ENCODE measurements at places on chromosomes 16 and 17.
A peak's percentile ranks its signal among the peaks of the same experiment; 100 is the strongest.

DNA sequence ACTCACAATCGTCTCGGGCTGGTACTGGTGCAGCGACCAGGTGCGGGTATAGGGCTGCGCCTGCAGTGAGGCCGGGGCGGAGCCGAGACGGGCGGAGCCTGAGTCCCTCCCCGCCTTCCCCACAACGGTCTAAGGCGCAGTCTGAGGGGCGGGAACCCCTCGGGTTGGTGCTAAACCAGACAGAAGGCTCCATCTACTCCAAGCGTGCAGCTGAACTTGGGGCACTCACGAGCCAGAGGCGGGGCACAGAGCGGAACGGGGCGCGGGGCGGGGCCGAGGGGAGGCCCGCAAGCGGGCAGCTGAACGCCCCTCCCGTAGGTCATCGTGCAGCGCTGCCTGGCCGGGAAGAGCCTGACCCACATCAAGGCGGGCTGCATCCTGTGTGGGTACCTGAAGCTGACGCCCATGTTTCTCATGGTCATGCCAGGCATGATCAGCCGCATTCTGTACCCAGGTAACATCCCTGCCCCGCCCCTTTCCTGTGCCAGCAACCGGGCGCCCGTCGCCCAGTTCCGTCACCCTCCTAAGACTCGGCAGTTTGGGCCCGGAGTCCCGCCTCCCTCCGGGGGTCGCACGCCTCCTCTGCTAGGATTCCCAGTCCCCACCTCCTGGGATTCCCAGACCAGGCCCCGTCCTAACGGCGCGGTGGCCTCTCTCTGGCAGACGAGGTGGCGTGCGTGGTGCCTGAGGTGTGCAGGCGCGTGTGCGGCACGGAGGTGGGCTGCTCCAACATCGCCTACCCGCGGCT, 5.0 kb downstream of the SLC5A2 start:
- peak; percentile 46 for DNase-seq

DNA sequence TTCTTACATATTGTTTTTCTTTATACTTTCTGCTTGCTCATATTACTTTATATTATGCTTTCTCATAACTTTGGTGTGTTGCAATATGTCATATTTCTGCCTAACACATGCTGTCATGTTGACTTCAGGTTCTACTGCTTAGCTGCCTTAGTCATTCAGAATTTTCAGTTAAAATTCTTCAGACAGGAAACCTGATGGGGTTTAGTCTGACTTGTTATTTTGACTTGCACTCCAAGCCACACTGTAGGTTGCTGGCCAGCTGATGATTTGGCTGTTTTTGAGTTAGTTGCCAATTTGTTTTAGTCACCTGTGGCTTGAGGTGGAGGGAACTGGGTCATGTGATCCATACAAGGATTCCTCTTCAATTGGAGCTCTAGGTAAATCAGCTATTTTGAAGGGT, 315.4 kb downstream of the MAP2K6 start:
- no peak for DNase-seq

- peak; percentile 89 for DNase-seq
Measured at GRCh38 chr16:29961479-29962343, at the start of gene TMEM219. Gene TMEM219 (plus strand): TSS chr16:29962079. CDS start chr16:29963144, 1,065 bp downstream.

- DNase-seq = no peak
Measured at GRCh38 chr16:17414421-17414820, 56.3 kb downstream of the XYLT1 start.

DNA sequence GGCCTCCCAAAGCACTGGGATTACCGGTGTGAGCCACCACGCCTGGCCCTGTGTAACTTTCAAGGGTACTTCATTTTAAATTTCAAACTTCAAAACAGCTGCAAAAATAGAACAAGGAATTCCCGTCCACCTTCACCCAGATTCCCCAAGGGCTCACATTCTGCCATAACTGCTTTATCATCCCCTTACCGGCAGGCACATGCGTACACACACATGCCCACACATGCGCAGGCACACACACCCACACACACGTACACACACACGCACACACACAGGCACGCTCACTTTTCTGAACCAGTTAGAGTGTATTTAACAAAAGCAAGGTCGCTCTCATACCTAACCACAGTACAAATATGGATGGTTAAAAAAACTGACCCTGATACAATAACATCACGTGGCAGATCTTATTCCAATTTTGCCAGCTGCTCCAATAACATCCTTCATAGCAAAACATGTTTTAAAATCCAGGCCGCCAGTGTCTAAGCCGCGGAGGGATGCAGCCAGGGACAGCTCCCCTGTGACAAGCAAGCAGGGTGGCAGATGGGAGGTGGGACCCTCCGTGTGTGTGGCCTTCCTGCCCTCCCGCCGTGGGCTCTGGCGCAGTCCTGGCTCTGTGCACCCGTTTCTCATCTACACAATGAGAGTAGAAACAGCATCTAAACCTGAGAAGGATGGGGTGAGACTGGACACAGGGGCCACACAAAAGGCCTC, 23.1 kb downstream of the PDIA2 start:
- DNase-seq = no peak

DNA sequence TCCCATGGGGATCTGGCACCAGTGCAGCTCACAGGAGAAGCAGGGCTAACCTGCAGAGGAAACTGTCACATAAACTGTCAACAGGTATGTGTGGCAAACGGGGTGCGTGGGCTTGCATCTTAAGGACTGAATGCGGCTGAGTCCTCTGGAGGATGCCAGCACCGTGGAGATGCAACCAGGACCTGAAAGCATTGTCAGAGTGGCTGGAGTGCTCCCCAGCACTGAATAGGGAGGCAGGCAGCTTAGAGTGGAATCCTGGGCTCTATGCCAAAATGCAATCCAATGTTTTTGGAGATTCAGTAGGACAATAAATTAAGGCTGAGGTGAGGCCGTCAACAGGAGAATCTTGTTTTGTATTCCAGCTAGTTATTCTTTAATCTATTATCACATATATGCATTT, 21.3 kb upstream of the SALL1 start:
- DNase-seq = no peak

DNA sequence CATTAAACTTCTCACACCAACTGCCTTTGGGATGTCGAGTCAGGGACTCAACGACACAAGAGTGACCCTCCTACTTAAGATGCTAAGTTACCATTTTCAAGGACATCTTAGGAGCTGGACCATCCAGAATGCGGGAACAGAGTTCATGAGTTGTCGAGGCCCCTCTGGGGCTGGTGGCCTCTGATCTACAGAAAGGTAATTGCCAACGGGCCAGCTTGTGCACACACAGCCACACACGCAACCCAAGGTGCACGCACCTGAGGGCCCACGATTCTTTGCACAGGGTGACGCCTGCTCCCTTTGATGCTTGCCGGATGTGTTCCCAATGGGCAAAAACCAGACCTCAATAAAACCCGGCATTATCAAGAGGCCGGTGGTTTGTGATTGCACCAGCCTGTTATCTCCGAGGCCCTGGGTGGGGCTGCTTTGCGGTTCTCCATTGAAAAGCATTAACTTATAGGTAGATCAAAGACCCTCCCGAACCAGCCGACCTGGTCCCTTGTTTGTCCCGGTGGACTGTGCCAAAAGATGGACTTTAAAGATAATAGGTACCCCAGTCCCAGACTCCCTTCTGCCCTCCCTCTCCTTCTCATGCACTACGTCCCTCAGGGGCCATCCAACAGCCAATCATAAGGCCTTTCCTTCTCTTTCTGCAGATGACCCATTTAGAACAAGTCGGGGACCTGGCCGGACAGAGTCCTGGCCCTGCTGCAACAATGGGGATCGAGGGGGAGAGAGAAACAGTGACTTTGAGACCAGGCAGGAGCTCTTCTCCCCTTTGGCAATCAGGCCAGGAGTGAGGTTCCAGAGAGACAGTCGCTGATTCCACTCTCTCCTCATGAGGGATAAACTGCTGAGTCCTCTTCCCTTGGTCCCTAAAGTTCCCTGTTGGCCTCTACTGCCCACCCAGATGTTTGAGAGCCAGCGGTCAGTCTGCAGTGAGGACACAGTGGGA, 292.5 kb downstream of the SOX9 start:
- no peak for DNase-seq

DNA sequence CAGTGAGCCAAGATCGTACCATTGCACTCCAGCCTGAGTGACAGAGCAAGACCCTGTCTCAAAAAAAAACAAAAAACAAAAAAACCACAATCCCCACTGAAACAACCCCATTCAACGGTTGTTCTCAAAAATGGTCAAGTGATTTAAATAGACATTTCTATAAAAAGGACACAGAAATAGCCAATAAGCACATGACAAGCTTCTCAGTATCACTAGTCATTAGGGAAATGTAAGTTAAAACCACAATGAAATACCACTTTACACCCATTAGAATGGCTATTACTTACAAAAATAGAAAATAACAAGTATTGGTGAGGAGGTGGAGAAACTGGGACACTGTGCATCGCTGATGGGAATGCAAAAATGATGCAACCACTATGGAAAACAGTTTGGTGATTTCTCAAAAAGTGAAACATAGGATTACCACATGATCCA, 26.6 kb upstream of the MYLK3 start:
- DNase-seq = no peak

DNA sequence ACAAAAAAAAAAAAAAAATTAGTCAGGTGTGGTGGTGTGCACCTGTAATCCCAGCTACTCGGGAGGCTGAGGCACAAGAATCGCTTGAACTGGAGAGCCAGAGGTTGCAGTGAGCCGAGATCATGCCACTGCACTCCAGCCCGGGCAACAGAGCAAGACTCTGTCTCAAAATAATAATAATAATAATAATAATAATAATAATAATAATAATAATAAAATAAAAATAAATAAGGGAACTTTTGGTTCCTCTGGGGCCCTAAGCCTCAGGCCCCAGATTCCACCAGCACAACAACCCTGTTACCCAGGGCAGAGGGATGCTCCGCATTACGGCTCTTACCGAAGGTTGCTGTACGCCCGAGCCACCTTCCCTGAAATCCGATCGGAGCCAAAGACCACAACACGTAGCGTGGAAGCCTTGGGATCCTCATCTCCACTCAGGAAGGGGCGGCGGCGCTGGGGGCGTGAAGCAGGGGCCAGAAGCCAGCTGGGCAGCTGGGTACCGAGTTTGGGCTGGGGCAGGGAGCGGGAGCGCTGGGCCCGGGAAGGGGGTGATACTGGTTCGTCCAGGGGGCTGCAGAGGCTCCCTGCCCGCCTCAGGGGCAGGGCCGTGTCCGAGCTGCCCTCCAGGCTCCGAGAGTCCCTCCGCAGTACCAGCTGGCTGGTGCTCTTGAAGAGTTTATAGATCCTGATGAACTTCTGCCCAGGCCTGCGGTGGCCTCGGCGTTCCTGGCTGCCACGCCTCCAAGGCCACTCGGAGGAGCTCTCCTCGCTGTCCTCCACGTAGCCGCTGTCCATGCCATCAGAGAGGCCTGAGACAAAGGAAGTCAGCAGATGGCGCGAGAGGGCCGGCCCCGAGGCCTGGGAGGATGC, 20.6 kb upstream of the PIK3R6 start:
- peak; percentile 41 for DNase-seq

DNA sequence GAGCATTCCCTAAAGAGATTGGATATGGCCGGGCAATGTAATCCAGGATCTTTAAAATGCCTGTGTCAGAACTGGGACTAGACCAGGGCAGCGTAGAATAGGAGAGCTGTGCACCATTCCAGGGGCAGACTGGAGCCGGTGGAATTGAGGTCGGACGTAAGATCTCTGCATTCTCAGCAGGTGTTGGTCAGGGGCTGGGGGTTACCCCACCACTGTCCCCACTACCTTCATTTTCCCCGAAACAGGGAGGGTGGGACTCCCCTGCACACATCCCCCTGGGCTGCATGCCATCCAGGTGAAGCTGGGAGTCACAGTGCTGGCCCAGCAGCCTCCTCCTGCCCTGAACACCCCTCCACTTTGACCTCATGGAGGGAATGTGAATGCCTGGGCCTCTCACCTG, 17.8 kb downstream of the OSBPL7 start:
- no peak for DNase-seq

DNA sequence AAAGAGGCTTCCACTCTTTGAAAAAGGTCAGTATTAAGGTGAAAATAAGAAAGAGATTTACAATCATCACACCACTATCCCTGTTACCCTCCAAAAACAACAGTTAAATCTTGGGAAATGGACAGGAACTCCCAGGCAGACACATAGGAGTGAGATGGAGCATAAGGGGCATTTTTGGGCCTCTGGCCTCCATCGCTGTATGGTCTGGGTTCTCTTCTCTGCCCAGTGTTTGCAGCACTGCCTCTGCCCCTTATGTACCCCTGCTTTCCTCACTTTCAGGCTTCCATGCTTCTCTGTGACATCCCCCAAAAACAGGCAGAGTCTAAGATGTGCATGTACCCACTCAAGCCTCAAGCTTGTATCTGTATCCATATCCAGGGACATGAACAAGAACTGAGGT, 630 bp upstream of the HOXB2 start:
- no peak for DNase-seq

DNA sequence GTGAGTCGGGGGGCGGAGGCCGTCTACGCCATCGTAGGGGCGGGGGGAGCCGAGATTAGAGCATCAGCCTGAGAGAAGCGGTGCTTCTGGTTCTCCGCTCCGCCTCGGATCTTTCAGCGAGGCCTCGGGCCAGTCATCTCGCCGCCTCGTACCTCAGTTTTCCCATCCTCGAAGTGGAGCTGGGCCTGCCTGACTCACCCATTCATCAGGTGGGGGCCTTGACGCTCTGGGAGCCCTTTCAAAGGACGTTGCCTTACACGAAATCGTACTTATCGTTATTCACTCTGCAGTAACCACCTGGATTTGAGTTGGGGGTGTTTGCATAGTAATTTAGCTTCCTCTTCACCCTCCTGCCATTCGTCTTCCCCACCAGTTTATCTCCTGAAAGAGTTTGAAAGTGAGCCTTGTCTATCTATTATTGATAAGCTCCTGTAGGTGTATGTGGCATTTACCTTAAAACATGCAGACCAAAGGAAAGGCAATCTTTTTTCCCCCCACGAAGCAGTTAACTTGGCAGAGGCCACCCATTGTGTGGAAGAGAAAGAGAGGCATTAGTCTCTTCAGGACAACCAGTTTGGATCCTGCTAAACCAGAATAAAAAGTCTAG, 674 bp downstream of the TAF15 start:
- no peak for DNase-seq

DNA sequence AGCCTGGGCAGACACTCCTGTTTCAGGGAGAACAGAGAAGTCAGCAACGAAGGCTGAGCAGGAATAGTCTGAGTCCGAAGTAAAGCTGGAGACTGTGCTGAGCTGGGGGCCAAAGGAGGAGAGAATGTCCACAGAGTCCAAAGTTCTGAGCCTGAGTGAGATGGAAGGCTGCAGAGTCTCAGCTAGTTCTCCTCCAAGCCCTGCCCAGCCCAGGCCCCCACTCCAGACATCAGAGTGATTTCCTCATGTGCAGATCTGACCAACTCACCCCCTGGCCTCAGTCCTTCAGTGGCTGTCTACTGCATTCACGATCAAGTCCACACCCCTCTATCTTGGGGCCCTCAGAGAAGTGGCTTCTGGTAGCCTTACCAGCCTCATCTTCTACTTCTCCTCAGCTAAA, 21.6 kb downstream of the SLC13A5 start:
- no peak for DNase-seq
